NCI-H526 (cell line): ENCODE measurements at places on chromosomes 3 and 15.
A peak's percentile ranks its signal among the peaks of the same experiment; 100 is the strongest.

GRCh38 chr3:70816346-70816745 lies 503.9 kb upstream of the MDFIC2 start:
- no peak for DNase-seq

- no peak for DNase-seq
Measured at GRCh38 chr15:64422697-64423096, 35.1 kb downstream of the TRIP4 start.

DNA sequence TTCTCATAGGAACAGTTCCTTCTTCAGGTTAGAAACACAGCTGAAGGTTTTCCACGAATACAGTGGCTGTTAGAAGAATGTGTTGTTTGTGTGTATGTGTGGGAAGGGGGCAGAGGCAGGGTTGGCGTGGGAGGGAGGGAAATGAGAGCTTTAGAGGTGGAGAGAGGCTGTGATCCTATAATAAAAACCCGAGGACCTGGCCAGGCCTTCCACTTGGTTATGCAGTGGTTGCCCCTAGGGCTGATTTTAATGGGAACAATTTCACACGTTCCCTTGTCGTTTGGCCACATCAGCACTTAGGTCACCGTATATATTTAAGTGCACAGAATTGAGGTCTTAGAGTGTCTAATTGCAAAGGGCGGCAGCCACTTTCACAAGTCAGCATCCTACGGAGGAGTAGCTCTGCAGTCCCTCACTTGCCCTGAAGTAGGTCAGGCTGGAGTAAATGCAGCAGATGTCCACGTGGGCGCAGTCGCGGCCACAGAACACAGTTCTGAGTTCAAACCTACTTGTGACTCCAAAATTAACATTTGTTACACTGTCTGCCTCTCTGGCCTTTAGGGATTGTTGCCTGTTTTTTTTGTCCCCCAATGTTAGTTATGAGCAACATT lies 85.6 kb downstream of the PDCD6IP start:
- peak; percentile 45 for DNase-seq

GRCh38 chr3:16504242-16504641 lies 9.3 kb downstream of the RFTN1 start:
- DNase-seq, result no peak

GRCh38 chr15:94015324-94015723 lies 216.0 kb upstream of the MCTP2 start:
- no peak for DNase-seq

GRCh38 chr3:172201870-172202236 lies 162.5 kb downstream of the FNDC3B start:
- DNase-seq, result no peak

- DNase-seq, result no peak
Measured at GRCh38 chr15:68635141-68635540, 56.3 kb downstream of the CORO2B start.

- DNase-seq, result no peak
Measured at GRCh38 chr3:157074490-157074889, 85.5 kb downstream of the CCNL1 start.

DNA sequence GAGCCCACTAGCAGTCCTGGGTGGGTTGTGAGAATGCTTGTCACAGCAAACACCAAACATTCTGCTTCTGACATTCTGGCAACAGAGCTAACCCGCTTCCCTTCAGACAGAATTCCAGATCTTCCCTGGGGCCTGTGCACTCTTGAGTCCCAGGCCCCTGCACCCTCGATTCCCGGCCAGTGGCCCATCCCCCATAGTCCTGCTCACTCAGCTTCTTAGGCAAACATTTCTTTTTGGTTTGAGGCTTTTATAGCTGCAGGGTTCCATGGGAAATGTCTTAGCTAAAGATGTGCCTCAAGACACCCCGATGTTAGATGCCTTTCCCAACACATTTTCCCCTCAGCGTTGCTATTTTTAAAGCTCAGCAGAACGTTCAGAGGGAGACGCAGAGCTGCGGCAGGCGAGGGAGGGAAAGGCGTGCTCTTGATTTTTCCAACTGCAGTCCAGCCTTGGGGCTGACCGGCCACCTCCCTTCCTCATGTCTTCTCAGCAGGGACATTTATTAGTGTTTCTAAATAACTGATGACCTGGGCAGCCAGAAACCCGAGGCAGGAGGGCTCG lies 35.2 kb downstream of the ABTB1 start:
- DNase-seq, result no peak

DNA sequence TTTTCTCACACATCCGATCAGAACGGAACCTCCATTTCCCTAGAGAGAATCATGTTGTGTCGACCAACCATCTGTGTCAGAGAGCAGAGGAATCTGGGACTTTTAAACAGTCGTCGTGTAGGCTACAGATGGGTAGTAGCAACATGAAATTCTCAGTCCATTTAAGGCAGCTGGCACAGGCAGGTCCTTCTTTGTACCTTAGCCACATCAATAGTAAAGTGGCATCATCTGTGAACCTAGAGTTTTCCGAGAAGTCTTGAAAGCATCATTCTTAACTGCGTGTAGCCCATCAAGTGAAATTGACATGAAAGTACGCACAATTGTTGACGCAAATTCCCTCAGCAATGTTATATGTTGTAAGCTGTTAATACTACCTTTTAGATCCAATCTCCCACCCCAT lies 114.5 kb upstream of the GRM7 start:
- DNase-seq, result no peak

- DNase-seq, result no peak
Measured at GRCh38 chr15:58330741-58331559, 100.8 kb upstream of the LIPC start.

DNA sequence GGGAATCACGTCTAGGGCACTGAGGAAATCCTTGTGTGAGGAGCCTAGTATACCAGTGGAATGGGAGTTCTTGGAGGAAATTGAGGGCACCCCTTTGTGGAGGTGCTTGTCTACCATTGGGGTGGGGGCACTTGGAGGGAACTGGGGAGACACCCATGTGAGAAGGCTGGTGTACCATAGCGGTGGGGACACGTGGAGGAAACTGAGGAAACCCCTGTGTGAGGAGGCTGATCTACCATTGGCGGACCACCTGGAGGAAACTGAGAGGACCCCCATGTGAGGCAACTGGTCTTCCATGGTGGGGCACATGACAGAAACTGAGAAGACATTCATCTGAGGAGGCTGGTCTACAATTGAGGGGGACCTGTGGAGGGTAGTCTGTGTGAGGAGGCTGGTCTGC lies 164.5 kb downstream of the FBLN2 start:
- no peak for DNase-seq

DNA sequence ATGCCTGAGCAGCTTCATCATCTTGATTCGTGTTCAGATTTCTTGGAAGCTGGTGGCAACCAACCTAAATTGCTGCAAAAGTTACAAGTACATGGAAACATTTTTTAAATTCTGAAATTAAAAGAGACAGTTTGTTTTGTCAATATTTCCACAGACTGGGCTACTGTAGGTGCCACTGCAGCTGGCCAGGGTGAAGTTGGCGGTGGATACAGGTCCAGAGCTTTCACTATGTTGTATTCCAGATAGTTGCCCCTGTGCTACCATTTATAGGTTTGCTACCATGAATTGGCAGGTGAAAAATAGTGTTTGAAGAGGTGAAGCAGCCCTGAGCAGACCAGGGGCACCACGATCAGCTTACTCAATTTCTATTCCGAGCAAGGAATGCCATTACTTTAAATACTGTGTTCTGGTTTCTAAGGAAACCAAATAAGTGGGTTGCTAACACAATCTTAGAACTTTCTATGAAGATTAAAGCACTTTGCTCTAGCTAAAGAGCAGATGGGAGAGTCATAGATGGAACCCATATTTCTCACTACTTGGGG lies 21.2 kb upstream of the SHC4 start:
- DNase-seq, result no peak

DNA sequence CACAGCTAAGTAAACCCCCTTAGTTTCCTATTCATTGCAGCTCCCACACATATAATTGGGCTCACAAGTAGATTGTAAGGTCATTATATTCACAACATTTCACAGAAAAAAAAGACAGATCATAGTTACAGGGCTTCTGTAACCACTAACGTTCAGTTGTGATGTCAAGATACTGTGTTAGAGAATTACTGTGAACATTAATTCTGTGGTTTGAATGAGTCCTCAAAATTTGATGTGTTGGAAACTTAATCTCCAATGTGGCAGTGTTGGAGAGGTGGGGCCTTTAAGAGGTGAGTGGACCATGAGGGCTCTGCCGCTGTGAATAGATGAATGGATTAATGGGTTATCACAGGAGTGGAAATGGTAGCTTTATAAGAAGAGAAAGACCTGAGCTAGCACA lies 21.3 kb downstream of the GRK7 start:
- DNase-seq, result no peak

GRCh38 chr15:86959254-86959653 lies 879.6 kb downstream of the AGBL1 start:
- DNase-seq, result no peak

DNA sequence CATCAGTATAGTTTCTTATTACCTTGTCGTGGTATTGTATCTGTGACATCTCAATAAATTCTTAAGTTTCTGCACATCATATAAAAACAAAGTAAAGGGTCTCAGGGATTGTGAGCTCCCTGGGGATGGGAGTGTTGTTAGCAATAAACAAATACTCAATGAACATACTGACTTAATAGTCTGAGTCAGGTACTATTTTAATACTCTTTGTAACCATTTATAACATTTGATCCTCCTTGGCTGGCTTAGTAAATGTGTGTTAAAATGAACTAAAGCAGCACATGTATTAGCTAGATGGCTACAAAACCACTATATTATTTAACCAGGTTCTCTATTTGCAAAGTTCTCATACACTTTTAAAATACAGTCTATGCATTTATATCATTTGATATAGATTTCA lies 1.8 kb downstream of the ICE2 start:
- no peak for DNase-seq

DNA sequence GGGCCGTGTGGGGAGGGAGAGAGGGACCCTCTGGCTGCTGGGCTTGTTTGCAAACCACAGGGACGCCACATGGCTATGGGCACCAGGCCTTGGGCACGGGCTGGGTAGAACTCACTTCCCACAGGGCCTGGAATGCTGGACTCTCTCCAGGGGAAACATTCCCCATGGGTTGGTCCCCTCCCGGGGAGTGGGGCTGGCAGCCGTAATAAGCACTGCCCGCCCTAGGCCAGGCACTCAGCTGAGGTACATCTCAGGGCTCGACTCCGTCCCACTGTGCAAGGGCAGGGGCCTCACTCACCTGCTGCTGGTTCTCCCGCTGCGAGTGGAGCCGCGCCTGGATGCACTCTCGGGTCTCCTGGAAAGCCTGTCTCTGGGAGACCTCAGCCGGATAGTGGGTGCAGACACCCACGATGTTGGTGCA lies 96.7 kb downstream of the ADCY5 start:
- no peak for DNase-seq

DNA sequence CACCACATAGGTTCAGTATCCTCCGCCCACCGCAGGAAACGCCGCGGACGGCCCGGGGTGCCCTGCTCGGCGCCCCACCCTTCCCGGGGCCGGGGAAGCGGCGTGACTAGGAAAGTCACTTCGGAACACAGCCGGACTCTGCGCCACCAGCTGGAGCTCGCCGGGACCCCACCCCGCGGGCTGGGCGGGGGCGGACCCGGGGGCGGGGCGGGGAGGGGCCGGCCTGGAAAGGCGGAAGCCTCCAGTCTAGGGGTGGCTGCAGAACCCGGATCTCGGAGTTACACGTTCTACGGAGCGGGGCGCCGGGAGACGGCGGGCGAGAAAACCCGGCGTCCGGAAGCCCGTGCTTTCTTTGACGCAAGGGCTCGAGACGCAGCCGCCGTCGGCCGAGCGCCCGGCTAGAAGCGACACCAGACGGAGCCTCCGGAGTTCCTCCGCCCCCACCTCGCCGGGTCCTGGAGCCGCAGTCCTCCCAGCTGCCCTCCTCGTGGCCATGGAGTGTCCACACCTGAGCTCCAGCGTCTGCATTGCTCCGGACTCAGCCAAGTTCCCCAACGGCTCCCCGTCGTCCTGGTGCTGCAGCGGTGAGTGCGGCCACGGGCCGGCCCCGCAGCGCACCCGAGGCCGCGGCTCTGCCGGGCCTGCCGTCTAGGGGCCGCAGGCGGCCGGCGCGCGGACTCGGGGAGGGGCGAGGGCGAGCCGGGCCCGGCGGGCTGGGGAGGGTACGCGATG lies at the start of gene USP3:
Gene USP3 (plus strand): TSS at position 347 of the 732 bp plus-strand sequence. CDS start 147 bp downstream, at position 494.
- peak; percentile 70 for DNase-seq

DNA sequence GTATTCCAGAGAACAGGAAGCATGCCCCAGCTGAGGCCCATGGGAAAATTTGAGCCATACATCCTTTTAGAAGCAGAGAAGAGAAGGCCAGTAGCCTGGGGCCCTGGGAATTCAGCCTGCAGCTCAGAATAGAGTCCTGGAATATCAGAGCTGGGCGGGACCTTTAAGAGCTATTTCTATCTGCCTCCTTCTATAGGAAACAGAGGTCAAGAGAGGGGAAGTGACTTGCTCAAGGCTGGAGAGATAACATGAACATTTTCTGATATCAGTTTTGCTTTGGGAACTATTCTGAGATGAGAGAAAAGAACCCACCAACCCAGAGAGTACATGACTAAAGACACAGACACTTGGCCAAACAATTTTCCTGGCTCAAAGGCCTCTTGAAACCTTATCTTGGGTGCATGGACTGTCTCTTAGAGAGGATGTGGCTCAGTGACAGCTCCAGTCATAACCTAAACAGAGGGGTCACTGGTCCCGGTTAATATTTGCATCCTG lies 26.0 kb downstream of the MASP1 start:
- no peak for DNase-seq
